Fibroblast of skin of left quadriceps (primary cell): ENCODE measurements at places on chromosomes 11 and 22.

GRCh38 chr22:36238373-36239149, 766 bp downstream of the APOL2 start:
- DNase-seq = no peak

- DNase-seq = no peak
These were observed 37.9 kb downstream of the CELF1 start for GRCh38 chr11:47514825-47515647.

GRCh38 chr22:36680038-36680437, 23.5 kb downstream of the CACNG2 start:
- no peak for DNase-seq

DNA sequence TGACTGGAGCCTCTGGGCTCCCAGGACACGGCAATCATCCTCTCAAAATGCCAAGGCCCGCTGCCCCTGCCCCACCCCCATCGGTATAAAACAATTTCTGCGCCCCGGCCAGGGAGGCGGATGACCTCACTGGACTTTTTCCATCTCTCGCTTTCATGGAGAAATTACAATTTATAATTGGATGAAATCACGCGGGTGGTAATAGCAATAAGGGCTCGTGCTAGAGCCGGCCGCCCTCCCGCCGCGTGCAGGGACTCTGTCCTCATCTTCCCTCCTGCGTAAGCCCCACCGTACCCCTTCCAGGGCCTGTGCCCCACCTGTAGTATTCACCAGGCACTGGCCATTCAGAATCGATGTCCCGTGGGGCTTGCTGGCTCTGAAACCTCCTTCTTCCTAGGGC, 64.5 kb downstream of the MACROD1 start:
- DNase-seq = no peak

GRCh38 chr11:61958590-61958989, 8.4 kb downstream of the BEST1 start:
- DNase-seq = no peak

GRCh38 chr11:2449548-2450320, 4.9 kb downstream of the KCNQ1 start:
- DNase-seq = no peak

DNA sequence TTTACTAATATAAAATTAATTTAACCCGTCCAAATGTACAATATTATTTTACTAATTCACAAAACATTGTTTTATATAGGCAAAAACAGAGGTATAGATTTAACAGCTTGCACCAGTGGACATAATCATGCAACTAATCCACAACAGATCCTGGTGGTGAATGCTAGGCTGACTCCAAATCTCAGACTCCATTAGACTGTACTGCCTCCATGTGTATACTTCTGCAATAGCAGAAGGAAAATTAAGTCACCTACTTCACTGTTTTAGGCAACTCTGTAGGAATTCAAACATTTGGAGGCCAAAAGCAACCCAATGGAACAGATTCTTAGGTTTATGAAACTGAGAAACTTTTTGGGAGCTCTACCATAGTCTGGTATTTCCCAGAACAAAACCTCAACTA, 30.0 kb upstream of the RAB39A start:
- DNase-seq = peak; percentile 27

DNA sequence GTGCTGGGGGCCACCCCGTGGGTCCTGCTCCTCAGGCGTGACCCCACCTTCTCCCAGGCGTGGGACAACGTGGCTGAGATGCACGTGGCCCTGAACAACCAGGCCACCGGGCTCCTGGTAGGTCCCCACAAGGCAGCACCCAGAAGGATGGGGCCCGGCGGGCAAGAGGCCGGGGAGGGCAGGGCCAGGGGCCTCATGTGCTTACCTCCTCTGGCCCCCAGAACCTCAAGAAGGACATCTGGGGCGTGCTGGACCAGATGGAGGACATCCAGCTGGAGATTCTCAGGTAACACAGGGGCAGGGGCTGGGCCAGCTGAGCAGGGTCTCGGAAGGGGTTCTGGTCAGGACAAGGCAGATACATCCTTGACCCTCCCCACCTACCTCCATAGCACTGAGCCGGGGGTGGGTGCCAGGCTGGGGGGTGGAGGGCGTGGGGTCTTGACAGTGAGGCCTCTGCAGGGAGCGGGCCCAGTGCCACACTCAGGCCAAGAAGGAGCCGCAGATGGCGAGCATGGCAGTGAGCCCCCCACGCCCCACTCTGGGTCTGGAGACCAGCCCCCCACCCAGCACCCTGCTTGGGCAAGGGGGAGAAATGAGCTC, 186.3 kb downstream of the IGLL1 start:
- no peak for DNase-seq

GRCh38 chr11:120900643-120901042, 123.3 kb upstream of the TBCEL start:
- DNase-seq = no peak

DNA sequence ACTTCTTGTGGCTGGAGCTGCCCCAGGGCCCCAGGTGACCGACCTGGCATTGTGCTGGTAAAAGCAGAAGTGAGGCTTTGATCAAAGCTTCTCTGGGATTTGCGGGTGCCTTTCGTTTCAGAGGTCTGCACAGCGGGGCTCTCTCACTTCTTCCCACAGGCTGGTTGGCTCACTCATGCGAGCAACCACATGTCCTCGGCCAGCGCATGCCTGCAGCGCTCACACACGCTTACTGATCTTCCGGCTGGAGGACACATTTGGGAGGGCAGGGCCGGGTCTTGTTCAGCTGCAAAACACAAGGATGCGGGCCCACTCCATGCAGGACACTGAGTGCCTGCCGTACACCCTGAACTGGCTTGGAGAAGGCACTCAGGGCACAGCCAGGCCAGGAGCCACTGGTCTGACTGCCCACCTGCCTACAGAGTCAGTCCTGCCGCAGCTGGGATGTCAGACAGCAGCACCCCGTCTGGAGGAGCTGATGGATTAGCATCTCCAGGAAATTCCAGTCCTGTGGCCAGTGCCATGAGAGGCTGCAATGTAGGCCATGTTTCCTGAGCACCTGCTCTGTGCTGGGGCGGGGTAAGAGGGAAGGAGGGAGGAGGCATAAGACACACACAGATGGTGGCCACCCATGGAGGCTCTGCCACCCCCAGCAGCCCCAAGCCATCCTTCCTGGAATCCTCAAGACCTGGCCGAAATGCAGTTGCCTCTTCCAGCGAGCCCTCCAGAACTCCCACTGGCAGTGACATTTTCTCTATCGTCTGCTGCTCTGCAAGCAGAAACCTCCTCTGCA, 1383.2 kb downstream of the BRD1 start:
- DNase-seq = no peak

DNA sequence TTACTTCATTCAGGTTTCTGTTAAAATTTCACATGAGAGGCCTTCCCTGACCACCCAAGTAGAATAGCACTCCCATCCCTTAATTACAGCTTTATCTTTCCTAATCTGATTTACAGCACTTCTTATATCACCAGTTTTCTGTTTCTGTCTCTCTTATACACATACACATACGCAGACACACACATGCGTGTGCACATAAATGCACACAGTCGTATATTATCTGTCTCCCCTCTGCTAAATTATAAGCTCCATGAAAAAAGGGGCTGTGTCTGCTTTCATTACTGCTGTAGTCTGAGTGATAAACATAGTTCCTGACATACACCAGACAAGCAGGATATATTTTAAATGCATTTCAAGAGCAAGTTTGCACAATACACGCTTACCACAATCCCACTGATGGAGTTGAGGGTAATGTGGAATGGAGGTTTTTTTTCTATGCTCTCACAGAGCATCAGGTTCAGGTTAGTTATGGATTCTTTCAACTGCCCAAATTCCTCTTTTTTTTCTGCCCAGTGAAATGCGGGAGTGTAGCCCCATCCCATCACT, 13.7 kb upstream of the TOP3B start:
- DNase-seq = no peak

DNA sequence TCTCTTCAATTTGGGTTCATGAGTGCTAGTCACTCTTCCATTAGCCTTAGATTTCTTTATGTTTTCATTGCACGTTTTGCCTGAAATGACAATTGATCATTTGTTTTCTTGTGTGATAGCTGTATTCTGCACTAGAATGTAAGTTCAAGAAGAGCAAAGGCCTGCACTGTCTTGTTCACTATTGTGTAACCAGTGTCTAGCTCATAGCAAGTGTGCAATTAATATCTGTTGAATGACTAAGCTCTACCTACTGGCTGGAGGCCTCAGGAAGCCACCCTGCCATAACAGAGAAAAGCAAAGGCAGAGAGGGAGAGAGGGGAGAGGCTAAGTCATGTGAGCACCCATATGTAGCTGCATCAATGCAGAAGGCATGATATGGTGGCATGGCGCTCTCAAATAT, 292.8 kb upstream of the SYN3 start:
- DNase-seq = no peak

DNA sequence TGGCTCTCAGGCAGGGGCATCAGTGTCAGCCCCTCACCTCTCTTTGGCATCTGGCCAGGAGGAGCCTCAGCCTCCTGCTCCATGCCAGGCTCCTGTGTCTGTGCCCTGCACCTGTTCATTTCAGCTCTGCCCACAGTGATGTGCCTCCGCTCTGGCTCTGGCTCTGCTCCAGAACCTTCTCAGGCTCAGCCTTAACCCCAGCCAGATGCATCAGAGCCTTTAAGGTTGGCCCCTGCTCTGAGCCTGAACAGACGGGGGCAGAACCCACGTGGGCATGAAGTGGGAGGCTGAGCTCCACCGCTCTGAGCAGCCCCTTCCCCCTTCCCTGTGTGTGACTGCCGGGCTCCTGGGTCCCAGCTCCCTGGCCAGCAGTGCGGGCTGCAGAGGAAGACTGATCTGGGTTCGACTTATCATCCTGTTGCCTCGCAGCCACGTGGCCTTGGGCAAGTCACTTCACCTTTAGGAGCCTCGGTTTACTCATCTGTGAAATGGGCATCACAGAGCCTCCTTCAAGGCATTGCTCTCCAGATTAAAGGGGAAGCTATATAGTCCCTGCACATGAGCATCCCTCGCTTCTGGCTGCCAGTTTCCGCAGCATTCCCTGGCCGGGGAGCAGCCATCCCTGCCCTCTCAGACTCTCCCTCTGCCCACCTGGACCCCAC, 44.7 kb upstream of the RTL6 start:
- no peak for DNase-seq

- DNase-seq = no peak
These were observed 622.8 kb downstream of the NTM start for GRCh38 chr11:131993246-131993645.

- DNase-seq = no peak
These were observed 81.0 kb downstream of the ETS1 start for GRCh38 chr11:128506356-128506755.

DNA sequence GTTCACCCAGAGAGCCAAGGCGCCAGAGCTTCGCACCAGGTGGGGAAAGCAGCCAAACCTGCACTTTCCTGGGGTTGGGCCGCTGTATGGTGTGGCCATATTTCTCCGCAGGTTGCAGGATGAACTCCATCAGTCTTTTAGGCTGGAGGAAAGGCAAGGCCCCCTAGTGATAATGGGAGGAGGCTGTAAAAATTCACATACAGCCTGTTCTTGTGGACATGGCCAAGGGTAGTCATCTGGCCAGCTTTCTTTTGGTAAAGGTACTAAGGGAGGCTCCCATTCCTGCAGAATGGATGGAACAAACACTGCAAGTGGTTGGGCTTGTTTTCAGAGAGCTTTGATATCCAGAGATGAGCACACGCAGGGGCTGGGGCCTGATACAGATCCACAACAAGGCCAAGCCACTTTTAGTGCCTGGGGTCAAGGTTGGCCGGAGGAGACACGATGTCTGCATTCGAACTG, 29.6 kb downstream of the C22orf31 start:
- DNase-seq = no peak

- DNase-seq = no peak
These were observed 57.5 kb upstream of the SC5D start for GRCh38 chr11:121235057-121235456.

- DNase-seq = no peak
These were observed 41.7 kb downstream of the EXPH5 start for GRCh38 chr11:108551651-108552462.

DNA sequence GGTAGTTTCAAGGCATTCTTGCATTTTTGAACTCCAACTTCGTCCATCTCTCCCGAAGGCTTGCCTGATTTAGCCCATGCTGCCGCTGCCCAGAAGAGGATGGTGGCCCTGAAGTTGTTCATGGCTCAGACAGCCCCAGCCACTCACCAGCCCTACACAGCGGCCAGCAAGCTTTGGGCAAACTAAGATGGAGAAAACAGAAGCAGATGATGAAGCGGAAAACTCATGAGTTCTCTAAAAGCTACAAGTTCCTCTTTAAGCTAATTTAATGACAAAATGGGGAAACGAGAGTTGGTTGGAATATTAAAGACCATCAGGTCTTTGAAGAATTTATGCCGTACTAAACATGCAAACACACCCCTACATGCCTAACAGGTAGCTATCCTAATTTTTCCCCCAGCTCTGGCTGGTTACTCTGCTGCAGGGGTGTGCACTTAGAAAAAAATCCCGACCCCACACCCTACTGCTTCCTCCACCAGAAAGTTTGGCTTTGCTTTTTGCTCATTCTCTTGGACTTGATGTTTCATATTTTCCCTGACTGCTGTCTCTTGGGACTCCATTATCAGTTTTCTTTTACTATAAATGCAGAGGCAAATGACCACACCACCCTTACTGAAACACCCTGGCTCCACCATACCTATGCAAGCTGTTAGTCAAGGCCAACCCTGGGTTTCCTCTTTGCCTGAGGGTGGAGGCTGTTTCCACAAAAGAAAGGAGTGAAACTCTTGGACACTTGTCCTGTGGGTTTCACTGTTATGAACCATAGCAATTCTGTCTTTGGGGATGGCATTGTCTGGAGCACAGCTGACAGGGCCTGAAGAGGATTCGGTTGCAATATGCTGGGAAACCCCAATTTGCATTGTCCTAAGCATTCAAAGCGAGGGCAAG, at the start of gene MPEG1:
MPEG1 (minus strand) TSS at position 184 of the 888 bp plus-strand sequence; CDS start at position 122, 62 bp downstream.
- no peak for DNase-seq

GRCh38 chr11:76030286-76030685, 176.0 kb downstream of the WNT11 start:
- no peak for DNase-seq

- DNase-seq = no peak
These were observed at the start of gene SCGB1D1 for GRCh38 chr11:62190011-62190410. Gene SCGB1D1, plus strand, starts transcription at chr11:62190216. Its CDS starts 69 bp downstream, at chr11:62190285.

- no peak for DNase-seq
These were observed 14.7 kb upstream of the LRRC32 start for GRCh38 chr11:76685237-76685636.

DNA sequence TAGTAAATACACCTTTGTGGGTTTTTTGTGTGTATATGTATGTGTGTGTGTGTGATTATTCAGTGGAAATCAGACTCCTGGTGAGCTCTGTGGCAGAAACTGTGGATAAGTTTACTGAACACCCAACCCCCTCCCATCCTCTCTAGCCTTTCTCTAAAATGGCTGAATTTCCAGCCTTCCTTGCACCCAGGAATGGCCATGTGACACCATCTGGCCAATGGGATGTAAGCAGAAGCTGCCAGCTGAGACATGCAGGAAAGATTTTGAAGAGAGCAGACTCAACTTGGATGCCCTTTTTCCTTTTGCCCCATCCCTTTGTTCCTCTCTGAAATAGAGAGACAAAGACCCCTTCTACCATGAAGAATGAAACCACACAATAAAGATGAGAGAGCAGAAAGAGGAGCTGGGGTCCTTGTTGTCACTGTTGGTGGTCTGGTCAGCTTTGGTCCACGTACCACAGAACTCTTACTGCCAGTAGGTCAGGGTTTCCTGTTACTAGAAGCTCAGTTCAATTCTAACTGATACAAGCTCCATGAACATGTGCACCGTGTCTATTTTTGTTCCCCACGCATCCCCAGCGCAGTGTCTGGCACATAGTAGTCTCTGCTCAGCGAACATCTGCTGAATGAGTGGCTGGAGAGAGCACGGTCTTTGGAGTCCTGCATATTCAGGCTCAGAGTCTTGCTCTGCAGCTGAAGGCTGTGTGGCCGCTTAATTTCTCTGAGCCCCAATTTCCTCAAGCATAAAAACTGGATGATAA, 57.5 kb downstream of the SEZ6L start:
- no peak for DNase-seq

GRCh38 chr11:20658135-20658534, 11.3 kb upstream of the NELL1 start:
- no peak for DNase-seq

GRCh38 chr11:33321422-33321821, 64.2 kb downstream of the HIPK3 start:
- DNase-seq = no peak
